CD4-positive, alpha-beta T cell treated with Interleukin-17A for 1 hour (primary cell): ENCODE measurements at places on chromosomes 7 and 10.

DNA sequence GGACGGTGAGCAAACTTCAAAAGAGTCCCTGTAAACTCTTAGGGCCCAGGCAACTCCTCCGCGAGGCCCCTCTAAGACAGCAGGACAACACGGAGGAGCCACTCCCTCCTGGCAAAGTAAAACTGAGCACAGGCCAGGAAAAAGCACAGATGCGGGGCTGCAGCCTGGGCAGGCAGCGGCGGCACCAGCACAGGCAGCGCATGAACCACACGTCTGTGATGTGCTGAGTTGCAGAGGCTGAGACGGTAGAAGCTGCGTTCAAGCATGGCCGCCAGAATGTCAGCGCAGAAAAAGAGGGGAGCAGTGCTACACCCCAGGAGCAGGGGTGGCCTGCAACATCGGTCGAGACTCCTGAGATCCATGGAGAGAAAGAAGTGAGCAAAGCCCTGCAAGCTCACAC lies 46.1 kb upstream of the STK17A start:
- no peak for DNase-seq

- DNase-seq = peak; percentile 28
Observed at GRCh38 chr7:191981-192649, at the start of gene FAM20C. Gene FAM20C (plus strand): TSS chr7:192571. CDS start chr7:193200, 629 bp downstream.

DNA sequence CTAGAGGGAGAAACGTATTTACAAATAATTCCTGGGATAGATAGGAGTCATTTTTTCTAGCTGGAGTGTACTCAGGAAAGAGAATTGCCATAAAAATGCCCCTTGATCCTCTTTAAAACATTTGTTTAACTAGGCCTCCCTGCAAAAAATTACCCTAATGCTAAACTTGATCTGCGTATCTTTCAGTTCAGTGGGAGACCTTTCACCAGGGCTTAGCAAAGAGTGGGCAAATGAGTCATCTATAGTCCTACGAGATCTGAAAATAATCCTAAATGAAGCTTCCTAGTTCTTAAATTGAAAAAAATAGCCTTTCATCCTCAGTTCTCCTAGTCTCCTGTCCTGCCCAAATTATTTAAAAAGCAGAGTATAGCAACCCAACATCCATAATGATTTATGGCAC lies 198.6 kb upstream of the FRMD4A start:
- no peak for DNase-seq

DNA sequence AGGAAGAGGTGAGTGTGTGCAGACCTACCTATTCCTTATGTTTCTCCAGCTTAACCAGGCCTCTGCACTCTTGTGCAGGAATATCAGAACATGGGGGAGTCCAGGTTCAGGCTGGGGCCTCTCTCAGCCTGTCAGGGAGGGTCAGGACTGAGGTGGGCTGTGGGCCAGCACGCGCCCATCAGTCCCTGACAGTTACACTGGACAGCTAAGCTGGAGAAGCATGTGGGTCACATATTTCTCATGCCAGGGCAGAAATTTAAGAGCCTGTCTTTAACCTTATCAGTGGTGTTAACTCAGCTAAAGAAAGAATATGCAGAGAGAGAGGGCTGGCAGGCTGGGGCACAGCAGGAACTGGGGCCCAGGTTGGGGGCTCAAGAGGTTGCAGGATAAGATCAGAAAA lies 8.7 kb upstream of the POLD2 start:
- DNase-seq = no peak

GRCh38 chr10:77661674-77662073 lies 24.1 kb upstream of the KCNMA1 start:
- no peak for DNase-seq

GRCh38 chr10:17001961-17002749 lies 127.5 kb downstream of the CUBN start:
- peak; percentile 84 for DNase-seq

DNA sequence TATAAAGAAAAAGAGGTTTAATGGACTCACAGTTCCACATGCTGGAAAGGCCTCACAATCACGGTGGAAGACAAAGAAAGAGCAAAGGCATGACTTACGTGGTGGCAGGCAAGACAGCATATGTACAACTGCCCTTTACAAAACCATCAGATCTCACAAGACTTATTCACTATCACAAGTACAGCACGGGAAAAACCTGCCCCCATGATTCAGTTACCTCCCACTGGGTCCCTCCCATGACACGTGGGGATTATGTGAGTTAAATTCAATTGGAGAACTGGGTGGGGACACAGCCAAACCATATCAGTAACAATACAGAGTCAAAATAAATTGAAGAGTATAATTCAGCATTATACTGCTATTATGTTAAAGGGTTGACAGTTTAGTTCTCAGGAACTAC lies 37.8 kb downstream of the RNLS start:
- DNase-seq = no peak

GRCh38 chr7:37920849-37921805 lies 687 bp downstream of the EPDR1 start:
- DNase-seq = no peak

- no peak for DNase-seq
Observed at GRCh38 chr7:102985176-102985783, 72.5 kb downstream of the LRRC17 start.

GRCh38 chr10:88861036-88861435 lies 9.4 kb upstream of the ANKRD22 start:
- no peak for DNase-seq

- no peak for DNase-seq
Observed at GRCh38 chr10:71663311-71663710, 56.3 kb downstream of the C10orf105 start.

DNA sequence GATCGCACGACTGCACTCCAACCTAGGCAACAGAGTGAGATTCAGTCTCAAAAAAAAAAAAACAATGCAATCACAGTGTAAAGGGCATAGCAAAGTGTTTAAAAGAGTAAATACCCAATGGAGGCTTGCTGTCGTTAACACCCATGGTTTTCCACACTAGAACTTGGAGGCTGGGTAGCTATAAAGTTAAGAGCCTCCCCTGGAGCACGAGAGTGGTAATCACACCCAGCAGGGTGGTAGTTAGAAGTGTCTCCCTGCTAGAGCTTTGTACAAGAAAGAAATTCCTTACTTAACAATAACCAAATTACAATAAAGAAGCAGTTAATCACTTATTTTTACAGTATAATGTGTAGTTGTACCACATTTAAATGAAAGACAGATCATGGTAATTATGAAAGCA lies 1078.9 kb downstream of the NRG3 start:
- no peak for DNase-seq

GRCh38 chr7:15782656-15783055 lies 96.2 kb upstream of the MEOX2 start:
- DNase-seq = no peak

GRCh38 chr7:130845581-130846085 lies 111.6 kb upstream of the KLF14 start:
- DNase-seq = no peak

DNA sequence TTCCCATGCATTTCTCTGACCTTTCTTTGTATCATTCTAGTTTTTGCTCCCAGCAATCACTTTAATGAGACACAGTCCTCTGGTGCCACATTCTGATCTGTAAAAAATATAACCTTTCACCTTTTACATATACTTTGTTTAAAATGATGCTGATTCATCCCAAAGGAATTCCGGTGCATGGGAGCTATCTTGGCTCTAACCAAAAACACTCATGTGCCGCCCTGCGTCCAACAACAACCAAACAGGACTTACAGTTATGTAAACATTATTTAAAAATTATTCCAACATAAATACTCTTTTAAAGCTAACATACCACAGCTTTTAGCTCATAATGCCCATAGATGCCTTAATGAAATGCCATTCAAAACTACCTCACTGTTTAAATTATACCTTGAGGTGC lies 7.7 kb upstream of the OPALIN start:
- no peak for DNase-seq

GRCh38 chr7:18241543-18242231 lies 214.0 kb upstream of the PRPS1L1 start:
- DNase-seq = no peak

DNA sequence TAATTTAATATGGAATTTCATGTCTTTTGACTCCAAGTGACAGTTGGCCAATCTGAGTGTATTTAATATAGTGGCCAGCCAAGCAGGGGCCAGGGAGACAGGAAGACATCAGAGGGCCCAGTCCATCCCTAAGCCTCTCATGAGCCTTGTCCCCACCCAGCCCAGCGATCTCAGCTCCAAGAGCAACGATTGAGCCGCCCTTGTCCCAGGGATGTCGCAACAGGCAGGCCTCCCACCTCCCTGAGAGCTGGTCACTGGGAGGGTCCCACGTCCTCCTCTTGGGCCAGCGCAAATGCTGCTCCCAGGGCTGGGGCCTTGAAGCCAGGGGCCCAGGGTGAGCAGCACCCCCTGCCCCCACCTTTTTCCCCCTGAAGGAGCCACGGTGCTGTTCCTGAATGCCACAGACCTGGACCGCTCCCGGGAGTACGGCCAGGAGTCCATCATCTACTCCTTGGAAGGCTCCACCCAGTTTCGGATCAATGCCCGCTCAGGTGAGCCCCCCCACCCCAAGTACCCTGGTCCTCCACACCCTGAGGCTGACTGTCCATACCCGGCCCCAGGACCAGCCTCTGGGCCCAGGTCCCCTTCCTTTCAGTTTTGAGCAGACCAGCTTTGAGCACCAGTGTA lies 29.4 kb downstream of the C10orf105 start:
- DNase-seq = no peak

GRCh38 chr10:62083412-62084267 lies 182.1 kb downstream of the ARID5B start:
- peak; percentile 73 for DNase-seq

DNA sequence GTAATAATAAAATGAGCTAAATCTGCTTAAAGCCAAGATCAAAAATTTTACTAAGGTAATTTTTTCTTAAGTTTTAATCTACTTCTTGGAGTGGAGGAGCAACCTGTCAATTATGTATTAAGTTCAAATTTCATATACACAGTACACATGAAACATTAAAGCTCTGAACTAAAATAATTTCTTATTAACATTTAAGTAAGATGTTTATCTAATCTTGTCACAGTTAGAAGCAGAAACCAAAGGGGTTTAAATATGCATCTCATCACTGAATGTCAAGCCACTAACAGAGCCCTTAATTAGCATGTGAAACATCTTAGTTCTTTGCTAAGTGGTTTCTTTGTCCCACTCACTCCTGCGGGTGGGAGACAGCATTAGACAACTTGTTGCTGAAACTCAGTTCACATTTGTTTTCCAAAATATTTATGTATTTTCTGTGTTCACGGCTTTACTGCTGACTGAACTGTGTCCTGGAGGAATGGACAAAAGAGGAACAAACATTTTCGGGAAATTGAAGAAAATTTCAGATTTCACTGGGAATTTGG lies 130.9 kb upstream of the MBL2 start:
- no peak for DNase-seq

DNA sequence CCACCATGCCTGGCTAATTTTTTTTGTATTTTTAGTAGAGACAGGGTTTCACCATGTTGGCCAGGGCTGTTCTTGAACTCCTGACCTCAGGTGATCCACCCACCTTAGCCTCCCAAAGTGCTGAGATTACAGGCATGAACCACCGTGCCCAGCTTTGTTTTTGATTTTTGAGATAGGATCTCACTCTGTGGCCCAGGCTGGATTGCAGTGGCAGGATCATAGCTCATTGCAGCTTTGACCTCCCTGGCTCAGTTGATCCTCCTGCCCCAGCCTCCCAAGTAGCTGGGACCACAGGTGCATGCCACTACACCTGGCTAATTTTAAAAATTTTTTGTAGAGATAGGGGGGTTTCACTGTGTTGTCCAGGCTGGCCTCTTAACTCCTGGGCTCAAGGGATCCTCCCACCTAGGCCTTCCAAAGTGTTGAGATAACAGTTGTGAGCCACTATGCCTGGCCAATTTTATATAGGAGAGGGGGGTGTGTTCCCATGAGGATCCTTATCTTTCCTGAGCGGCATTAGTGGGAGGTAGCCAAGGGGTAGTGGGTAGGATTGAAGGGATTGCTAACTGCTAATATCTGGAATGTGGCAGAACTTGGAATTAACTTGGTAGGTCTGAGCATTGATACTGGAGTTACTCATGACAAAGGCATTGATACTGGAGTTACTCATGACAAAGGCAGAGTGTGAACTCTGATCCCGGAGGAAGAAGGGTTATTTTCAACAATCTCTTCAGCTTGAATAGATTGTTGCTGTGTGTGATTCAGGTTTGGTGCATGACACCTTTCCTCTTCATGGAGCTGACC lies 1.0 kb upstream of the NOLC1 start:
- no peak for DNase-seq

DNA sequence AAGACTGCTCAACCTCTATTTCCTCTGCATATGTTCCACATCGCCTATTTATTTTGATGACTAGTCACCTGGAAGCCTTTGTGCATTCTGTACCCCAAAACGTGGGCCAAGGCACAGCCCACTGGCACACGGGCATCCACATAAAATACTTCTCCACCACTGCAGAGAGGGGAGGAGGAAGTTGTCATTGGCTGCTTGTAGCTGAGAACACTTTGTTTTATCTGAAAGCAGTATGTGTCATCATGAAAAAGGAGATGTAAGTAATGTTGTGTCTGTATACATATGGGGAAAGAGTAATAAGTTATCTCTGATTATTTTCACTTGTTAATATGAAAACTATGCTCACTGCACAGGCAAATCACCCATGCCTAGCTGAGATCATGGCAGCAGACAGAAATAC lies 48.2 kb upstream of the AMPH start:
- DNase-seq = no peak

DNA sequence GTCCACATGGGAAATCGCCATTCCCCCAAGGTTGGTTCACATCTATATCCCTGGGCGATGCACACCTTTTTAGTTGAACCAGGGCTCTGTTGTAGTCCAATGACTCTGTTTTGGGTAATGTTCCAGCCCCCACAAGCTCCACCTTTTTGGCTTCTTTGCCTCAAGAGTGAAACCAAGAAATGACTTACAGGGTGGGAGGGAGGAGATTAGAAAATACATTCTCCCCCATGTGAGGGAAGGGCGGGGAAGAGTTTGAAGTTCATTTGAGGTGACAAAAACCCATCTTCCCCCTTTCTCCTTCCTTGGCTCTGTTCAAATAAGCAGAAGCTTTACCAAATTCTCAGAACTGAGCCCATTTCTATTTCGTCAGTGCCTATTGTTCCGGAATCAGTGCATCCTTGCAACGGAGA lies 82.8 kb downstream of the GATA3 start:
- peak; percentile 68 for DNase-seq
